Activated T-helper 1 cell treated with anti-CD3 and anti-CD28 coated beads, Interleukin-2, amount 50 U/mL, for 16 hours (primary cell): ENCODE measurements at places on chromosomes 7 and 10.

GRCh38 chr7:124027236-124027635 lies 5.6 kb downstream of the TMEM229A start:
- DNase-seq: no peak

DNA sequence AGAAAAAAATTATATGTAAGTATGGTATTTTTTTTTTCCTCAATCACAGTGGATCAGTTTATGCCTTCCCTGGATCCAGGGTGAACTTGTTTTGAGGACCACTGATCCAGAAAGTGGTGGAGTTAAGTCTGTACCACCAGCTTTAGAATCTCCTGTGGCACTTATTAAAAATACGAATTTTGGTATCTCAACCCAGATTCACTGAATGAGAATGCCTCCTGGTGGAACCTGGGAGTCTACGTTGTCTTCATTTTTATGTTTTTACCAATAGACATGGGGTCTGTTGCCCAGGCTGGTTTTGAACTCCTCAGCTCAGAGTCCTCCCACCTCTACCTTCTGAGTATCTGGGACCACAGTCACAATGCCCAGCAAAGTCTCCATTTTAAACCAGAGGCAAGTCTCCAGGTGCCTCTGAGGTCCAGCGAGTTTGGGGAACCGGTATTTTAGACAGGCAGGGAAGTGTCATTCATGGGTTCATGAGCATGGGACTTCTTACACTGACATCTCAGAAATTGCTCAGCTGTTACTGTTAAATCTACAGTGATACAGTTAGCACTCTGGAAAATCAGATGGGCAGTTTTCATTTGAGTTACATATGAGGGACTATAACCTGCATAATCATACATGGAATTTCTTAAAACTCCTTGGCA lies 200.9 kb downstream of the AUTS2 start:
- DNase-seq: no peak

DNA sequence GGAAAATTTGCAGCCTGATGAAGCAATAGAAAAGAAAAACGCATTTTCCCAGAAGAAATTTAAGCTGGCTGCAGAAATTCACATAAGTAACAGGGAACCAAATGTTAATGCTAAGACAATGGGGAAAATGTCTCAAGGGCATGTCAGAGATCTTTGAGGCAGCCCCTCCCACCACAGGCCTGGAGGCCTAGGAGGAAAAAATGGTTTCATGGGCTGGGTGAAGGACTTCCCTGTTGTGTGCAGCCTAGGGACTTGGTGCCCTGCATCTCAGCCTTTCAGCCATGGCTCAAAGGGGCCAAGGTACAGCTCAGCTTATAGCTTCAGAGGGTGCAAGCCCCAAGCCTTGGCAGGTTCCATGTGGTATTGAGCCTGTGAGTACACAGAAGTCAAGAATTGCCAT lies 476.1 kb upstream of the DPP6 start:
- no peak for DNase-seq

DNA sequence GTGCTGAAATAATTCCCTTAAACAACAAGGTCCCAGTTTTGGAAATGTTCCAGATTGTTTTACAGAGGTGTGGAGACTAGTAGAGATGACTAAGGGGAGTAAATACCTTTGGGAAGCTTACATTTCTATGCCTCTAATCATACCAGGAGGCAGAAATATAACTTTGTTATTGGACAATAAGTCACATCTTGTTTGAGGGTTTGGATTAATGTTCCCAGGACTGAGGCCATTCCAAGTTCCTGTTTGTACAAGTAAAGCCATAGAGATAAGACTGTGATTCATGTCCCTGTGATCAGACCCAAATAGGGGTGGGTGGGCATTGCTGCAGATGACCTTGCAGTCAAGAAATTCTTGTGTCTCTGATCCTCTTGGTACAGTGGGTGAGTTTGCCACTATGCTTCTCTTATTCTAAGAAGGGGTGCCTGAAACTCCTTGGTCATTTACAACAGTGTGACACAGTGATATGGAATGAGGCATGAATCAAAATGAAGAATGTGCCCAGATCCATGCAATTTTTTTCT lies 508.3 kb downstream of the SORCS3 start:
- DNase-seq: no peak

- DNase-seq: no peak
Measured at GRCh38 chr10:33917069-33917780, 582.8 kb upstream of the NRP1 start.

GRCh38 chr7:43625980-43626379 lies 43.1 kb downstream of the STK17A start:
- no peak for DNase-seq

- DNase-seq: no peak
Measured at GRCh38 chr10:59456199-59456598, 93.8 kb upstream of the FAM13C start.

DNA sequence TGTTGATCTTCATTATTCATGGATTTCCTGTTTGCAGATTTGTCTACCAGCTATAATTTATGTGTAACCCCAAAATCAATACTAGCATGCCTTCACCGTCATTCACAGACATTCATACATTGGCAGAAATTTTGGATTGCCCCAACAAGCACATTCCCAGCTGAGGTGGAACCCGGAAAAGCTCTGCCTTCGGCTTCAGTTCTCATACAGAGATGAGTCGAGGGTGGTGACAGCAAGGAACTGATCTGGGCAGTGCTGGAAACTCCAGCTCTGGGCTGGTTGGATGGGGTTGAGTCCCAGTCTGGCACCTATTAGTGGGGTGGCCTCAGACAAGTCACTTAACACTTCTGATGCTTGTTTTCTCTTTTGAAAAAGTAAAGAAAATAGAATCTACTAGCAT lies 267.5 kb downstream of the SNX13 start:
- DNase-seq: no peak

- DNase-seq: no peak
Measured at GRCh38 chr10:5364890-5365338, at the start of gene UCN3. UCN3 (plus strand) TSS chr10:5364966; CDS start chr10:5373721, 8,755 bp downstream.

DNA sequence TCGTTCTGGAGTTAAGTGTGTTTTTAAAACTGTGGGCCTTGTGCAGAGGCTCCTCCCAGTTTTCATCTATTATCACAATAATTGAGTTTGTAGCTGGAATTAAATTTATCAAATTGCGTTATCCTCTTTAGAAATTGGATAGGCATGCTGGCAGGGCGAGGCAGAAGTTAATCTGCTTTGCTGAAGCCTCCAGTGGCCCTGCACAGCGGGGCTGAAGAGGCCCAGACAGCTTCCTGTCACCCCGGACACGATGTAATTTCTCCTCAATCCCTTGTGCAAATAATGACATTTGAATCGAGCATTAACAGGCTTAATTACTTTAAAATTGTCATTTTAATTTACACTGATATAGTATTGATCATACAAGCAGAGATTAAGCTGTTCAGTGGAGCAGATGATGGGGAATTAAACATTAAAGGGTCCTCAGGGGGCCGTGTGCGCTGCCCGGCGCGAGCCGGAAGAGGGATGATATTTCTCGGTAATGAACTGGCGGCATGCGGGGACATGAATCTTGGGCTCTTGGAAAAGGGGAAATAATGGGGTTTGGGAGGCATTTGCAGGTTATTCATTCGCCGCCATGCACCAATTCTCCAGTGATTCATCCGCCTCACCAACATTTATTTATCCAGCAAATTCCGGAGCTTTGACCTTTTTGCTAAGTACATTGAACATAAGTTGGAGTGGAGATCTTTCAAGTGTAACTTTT lies 118.5 kb downstream of the NKX6-2 start:
- no peak for DNase-seq

DNA sequence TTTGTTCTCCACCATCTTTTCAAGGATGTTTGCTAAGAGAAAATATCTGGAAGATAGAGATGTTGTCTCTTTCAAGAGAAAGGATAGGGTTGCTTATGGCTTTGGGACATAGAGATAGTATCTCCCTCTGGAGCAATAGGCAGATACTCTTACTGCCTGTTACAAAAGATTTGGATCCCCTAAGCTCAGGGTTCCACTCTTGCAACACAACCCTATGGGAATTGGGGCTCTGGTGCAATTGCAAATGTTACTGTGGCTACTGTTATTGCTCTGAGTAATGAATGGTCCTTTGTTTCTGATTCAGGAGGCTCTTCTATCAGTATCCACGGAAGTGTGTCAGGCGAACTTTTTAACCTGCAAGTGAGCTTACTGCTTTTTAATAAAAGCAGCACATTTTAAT lies 88.8 kb downstream of the GPR85 start:
- no peak for DNase-seq

- DNase-seq: no peak
Measured at GRCh38 chr7:30921540-30922401, 10.1 kb downstream of the AQP1 start.

DNA sequence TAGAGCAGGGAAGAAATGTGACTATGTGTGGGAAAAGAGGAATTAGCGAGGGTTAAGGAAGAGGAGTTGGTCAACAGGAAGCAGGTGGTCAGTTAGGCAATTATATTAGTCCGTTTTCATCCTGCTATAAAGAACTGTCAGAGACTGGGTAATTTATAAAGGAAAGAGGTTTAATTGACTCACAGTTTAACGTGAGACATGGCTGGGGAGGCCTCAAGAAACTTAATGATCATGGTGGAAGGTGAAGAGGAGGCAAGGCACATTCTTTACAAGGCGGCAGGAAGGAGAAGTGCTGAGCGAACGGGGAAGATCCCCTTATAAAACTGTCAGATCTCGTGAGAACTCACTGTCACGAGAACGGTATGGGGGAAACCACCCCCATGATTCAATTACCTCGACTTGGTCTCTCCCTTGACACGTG lies 35.0 kb downstream of the RAMP3 start:
- no peak for DNase-seq

DNA sequence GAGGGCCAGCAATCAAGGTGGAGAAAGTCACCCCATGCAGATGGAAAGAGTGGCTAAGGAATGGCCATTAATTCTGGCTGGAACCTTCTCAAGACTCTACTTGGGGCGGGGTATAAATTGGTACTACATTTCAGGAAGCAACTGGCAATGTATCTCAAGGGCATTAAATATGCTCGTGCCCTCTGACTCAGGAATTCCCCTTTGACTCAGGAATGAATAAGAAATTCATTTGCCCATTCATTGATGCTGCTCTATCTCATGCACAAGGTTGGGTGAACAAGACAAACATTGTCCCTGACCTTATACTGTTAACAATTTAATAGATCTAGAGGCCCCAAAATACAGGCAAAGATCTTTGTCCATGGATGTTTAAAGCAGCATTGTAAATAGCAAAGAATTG lies 188.1 kb downstream of the MYOF start:
- DNase-seq: no peak

GRCh38 chr7:96837593-96837992 lies 127.9 kb upstream of the SEM1 start:
- DNase-seq: no peak

DNA sequence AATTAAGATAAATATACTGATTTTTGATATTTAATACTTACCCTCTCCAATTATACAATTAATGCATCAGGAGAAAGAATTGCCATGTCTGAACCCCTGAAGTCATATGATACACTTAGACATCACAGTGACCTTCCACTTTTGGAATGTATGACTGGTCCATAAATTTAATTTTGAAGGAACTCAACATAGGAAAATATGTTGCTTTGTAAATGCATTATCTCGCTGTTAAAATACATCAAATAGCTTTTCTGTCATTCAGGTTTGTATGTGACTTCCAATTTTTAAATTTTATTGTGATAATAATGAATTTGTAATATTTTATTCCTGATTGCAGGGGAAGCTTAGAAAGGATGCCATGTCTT lies 631.9 kb upstream of the ANKRD30A start:
- DNase-seq: no peak

- no peak for DNase-seq
Measured at GRCh38 chr7:85750454-85750949, 563.6 kb upstream of the SEMA3D start.

DNA sequence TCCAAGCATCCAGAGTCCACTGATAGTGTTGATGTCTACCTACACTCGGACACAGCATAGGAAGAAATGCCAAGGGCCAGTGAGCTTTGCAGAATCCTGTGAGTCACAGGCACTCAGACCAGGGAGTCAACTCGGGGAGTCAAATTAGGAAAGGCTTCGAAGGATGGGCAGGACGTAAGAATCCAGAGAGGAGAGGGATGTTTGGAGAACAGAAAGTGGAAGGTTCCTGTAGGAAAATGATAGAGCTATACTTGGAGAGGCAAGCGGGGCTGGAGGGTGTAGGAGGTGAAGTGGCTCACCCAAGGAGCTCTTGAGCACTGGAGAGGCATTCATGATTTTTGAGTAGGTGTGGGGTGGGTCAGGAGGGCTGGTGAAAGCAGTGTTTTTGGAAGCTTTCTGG lies 3.0 kb downstream of the ZYX start:
- DNase-seq: no peak

DNA sequence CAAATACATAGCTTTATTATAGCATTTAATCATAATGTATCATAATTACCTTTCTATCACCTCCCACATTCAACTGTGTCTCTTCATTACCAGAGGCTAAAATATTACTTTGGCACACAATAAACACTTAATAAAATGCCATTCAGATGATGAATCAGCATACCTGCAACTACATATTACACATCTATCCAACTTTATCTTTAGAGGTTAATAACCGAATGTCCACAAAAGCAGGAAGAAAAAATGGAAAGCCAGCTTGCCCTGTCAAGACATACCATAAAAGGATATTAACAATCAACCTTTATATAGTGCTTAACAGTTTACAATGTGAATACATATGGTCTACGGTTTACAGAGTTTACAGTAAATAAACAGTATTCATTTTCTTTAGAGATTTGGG lies 12.7 kb downstream of the CACUL1 start:
- no peak for DNase-seq

DNA sequence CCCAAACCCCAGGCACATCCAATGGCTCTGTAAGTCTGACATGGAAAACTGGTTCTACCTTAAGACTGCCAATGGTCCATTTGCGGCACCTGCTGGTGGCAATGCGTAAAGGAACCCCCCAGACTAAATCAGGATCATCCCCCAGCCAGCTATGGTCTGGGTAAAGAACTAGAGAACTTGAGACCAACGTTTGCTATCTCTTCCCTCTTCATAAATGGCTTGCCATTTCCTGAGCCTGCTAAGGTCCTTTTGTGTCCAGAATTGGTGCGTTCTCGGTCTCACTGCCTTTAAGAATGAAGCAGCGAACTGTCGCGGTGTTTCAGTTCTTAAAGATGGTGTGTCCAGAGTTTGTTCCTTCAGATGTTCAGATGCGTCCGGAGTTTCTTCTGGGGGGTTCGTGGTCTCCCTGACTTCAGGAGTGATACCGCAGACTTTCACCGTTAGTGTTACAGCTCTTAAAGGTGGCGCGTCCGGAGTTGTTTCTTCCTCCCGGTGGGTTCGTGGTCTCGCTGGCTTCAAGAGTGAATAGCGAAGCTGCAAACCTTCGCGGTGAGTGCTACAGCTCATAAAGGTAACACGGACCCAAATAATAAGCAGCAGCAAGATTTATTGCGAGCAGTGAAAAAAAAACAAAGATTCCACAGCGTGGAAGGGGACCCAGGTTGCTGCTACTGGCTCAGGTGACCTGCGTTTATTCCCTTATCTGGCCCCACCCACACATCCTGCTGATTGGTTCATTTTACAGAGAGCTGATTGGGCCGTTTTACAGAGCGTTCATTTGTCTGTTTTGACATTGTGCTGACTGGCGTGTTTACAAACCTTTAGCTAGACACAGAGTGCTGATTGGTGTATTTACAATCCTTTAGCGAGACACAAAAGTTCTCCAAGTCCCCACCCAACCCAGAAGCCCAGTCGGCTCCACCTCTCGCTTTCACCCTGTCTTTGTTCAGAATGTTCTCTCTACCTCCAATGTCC lies 95.4 kb downstream of the ELMO1 start:
- DNase-seq: peak; percentile 23

GRCh38 chr10:17386616-17387075 lies 67.7 kb downstream of the ST8SIA6 start:
- DNase-seq: no peak

- DNase-seq: no peak
Measured at GRCh38 chr10:124596962-124597845, 135.6 kb downstream of the LHPP start.
